ENCODE measurements at places on chromosomes 1 and 21.

- no peak for DNase-seq
These were observed 2.3 kb downstream of the IFI44L start for GRCh38 chr1:78622548-78622947.

GRCh38 chr1:110647254-110647891 is 27.4 kb downstream of the KCNA3 start:
- DNase-seq, result no peak

DNA sequence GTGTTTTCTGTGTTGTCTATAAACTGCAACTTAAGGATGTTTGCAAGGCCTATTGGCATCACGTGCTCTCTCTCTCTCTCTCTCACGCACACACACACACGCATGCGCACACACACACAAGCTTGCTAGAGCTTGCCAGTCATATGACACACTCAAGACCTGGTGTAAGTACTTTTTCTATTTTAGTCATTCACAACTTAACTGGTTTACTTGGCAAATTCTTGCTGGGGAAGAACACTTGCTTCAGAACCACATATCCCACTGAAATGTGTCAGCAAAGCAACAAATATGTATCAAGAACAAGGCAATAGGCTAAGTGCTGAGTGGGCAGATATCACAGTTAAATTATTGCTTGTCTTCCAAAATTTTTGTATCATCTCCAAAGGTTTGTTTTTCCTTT is 107.8 kb downstream of the DISC1 start:
- DNase-seq, result peak; percentile 44

DNA sequence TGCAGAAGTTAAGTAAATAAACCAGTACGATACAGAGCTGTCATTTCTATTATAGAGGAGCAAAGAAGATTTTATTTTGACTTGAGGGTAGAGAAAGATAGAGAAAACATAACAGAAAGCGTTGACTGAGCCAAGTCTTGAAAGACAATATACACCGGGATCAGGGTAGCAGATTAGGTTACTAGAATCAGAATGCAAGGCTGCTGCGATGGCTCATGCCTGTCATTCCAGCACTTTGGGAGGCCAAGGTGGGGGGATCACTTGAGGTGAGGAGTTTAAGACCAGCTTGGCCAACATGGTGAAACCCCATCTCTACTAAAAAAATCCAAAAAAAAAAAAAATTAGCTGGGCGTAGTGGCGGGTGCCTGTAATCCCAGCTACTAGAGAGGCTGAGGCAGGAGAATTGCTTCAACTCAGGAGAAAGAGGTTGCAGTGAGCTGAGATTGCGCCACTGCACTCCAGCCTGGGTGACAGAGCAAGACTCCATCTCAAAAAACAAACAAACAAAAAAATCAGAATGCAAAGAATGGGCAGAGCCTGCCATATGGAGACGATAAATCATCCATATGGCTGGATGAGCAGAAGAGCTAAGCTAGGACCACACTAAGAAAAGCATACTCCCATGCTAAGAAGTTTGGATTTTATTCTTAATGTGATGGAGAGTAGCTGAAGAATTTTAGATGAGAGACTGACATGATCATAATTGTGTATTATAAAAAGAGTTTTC is 9.9 kb upstream of the ABCD3 start:
- no peak for DNase-seq

DNA sequence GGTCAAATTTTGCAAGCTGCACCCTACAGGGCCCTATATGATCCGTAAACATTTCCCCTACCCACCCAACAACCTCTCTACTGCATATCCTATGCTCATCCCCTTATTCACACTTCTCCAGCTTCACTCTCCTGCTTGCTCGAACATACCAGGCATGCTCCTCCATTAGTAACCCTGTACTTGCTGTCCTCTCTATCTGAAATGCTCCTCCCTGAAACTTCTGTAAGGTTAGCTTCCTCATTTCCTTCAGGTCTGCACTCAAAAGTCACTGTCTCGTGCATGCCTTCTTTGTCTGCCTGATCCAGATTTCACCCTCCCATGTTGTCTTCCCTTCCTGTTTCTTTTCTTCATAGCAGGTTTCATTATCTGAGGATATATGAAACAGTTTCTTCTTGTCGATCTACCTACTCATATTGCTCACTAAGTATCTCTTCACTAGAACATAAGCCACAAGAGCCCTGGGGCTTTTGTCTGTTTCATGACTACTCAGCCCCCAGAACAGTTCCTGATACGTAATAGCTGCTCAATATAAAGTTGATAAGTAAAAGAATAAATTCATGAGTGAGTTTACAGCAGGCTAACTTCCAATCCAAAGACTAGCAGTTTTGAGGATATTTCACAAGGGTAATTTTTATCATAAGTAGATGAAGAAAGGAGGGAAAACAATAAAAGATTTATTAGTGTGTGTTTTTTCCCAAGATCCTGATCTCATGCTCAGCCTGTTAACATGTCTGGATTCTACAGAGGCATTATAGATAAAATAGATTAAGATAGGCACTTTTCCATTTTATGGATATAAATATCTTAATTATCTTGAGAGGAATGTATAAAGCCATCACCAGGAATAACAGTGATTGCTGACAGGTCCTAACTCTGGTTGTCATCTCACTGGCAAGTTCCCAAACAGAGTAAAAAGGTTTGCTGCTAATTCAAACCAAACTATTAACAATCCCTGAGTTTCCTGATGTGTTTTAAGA is 392.5 kb upstream of the ESRRG start:
- no peak for DNase-seq

GRCh38 chr1:226172589-226172988 is 14.0 kb downstream of the ACBD3 start:
- DNase-seq, result no peak

GRCh38 chr1:157399984-157400382 is 152.3 kb downstream of the FCRL5 start:
- DNase-seq, result peak; percentile 8

DNA sequence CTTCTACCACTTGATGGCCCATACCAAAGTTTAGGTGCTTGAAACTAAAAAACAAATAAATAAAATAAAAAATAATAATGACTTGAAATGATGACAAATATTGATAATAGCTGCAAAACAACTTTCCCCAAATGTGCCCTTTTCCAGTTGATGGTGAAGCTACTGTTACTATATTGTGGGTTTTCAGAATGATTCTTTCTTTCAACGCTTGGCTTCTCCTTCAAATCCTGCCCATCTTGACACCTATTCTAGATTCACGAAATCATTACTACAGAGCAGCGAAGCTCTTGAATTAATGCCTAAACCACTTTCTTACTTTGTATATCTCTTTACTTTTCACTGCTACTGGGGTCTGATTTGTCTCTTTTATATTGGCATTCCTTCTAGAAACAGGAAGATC is 9.2 kb upstream of the C1orf141 start:
- no peak for DNase-seq

- DNase-seq, result no peak
These were observed 71.4 kb downstream of the DDR2 start for GRCh38 chr1:162703708-162704107.
